ENCODE measurements at places on chromosomes 5 and 9.

- peak; percentile 12 for DNase-seq
Measured at GRCh38 chr5:33470544-33470943, 29.8 kb downstream of the TARS1 start.

- DNase-seq: no peak
Measured at GRCh38 chr5:179916523-179916922, 8.8 kb upstream of the TBC1D9B start.

- no peak for DNase-seq
Measured at GRCh38 chr5:103674251-103674650, 111.7 kb upstream of the NUDT12 start.

DNA sequence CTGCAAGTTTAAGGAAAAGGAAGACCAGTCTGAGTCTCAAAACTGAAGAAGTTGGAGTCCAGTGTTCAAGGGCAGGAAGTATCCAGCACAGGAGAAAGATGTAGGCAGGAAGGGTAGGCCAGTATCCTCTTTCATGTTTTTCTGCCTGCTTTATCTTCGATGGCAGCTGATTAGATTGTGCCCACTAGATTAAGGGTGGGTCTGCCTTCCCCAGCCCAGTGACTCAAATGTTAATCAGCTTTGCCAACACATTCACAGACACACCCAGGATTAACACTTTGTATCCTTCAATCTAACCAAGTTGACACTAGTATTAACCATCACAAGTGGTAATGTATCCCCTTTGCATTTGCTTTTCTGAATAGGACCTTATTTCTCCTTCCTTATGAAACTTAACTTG is 535.9 kb upstream of the FTMT start:
- DNase-seq: no peak

GRCh38 chr5:132250547-132250946 is 6.9 kb upstream of the PDLIM4 start:
- DNase-seq: no peak

- DNase-seq: no peak
Measured at GRCh38 chr5:67901814-67902496, 313.6 kb upstream of the PIK3R1 start.

DNA sequence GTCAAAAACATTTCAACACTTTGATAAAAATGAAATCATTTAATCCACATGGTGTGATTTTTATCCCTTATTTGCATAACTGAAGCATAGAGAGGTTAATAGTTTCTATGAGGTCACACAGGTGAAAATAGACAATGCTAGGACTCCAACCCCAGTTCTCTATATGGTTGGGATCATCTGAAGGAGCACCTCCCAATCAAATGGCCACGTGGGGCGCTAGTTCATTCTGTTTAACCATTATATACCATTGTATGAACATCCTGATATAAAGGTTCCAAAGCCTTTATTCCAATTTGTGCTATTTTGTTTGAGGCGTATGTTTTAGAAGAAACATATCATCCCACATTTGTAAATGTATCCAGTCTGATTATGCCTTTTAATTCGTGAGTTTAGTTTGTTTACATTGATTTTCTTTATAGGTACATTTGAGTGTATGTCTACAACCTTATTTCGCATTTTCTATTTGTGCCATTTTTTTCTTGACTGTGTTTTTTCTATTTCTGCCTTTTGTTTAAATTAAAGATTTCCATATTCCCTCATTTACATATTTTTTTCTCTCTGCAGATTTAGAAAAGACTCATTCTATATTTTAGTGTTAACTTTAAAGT is 1092.0 kb downstream of the MAT2B start:
- no peak for DNase-seq

Data from neuronal stem cell (in vitro differentiated cells).